ENCODE measurements at places on chromosomes 1 and 21. TPM values are rescaled to one million over a fixed set of nuclear protein-coding genes. Genes with fewer than 3 reads are reported as not detected.

The DMRTA2 gene
- 5.8 TPM for total RNA-seq

GRCh38 chr1:151760597-151761385, 2.5 kb downstream of the MRPL9 start:
- DNase-seq, result no peak

DNA sequence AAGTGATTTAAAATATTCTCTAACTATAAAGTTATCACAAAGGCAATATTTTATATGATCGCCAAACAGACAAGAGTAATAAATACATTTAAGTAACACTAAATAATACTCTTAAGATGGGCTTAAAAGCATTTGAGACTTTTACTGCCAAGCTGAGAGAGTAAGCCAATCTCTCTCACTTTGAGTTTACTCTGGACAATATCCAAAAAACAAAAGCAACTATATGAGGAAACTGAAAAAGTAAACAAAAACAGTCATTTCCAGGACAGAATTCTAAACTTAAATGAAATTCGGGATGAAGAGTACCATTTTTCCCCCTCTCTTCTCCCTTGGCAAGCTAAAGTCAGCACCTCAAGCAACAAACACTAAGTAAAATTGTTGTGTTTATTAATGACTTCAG, 173.2 kb downstream of the COP1 start:
- DNase-seq, result no peak

GRCh38 chr1:94501935-94502334, 39.6 kb downstream of the F3 start:
- DNase-seq, result no peak

DNA sequence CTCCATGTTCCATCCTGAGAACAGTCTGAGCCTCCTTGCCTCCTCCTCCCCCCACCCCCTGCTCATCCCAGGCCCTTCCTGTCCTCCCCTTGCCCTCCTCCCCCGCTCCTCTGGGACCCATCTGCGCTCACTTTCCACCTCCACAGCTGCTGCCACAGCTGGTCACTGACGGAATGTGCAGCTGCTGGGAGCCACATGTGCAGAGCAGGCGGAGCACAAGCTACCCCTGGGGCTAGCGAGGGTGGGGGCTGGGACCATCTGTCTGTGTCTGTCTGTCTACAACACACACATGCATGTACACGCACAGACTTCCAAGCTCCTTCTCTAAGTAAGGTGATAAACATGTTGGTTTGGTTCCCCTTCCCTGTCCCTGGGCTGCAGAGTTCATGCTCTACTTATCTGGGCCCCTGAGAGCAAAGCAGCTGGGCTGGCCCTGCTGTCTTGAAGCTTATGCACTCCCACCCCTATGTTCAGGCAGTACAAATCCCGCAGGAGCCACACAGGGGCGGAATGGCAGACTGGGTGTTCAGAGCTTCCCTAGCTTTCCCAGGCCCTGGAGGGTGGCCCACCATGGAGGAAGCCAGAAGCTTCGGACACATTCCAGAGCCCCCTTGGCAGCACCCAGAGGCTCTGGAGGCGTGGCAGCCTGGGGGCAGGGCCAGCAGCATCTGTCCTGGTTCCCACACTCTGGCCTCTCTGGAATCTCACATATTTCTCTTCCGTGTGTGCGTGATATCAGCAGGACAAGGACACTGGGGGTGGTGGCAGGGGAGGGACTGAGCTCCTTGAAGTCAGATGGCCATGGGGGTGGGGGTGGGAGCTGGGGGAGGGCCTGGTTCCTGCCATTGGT, 7.0 kb upstream of the HEYL start:
- no peak for DNase-seq

Data from occipital lobe (tissue), 3 donors.